Peyer's patch (tissue), 4 donors: ENCODE measurements at places on chromosomes 5 and 9. TPM values are rescaled to one million over a fixed set of nuclear protein-coding genes. Genes with fewer than 3 reads are reported as not detected.

ANKHD1 gene
- total RNA-seq: 214 TPM

USP20 gene
- 36.3 TPM for total RNA-seq

CENPP gene
- 51.2 TPM for total RNA-seq

HAVCR2 gene
- 0.53 TPM for total RNA-seq

SPOUT1 gene
- 33.5 TPM for total RNA-seq

RAD17 gene
- total RNA-seq: 47.0 TPM

IFNE gene
- 5.3 TPM for total RNA-seq

POU5F2 gene
- total RNA-seq: 8.3 TPM

EFCAB9 gene
- total RNA-seq: not detected

ELOVL7 gene
- 34.3 TPM for total RNA-seq

SLC35D2 gene
- 79.1 TPM for total RNA-seq

WNT8A gene
- total RNA-seq: not detected

SPATA31A3 gene
- not detected for total RNA-seq

CAMK4 gene
- 7.2 TPM for total RNA-seq

PCDHGB4 gene
- total RNA-seq: 1.1 TPM

LCN9 gene
- not detected for total RNA-seq

PIP5KL1 gene
- total RNA-seq: 2.5 TPM

TRIM36 gene
- total RNA-seq: 27.2 TPM

LCN12 gene
- total RNA-seq: 8.7 TPM

GLE1 gene
- 27.0 TPM for total RNA-seq

ROPN1L gene
- 1.7 TPM for total RNA-seq

RAPGEF1 gene
- total RNA-seq: 51.7 TPM

LECT2 gene
- total RNA-seq: not detected

PCDHA4 gene
- total RNA-seq: not detected

GPR151 gene
- not detected for total RNA-seq

PGGT1B gene
- 12.8 TPM for total RNA-seq

SOX30 gene
- 0.66 TPM for total RNA-seq

CD72 gene
- 62.7 TPM for total RNA-seq

PFDN1 gene
- total RNA-seq: 90.6 TPM

GPRIN1 gene
- 1.9 TPM for total RNA-seq

C9orf50 gene
- not detected for total RNA-seq

SLC9A3 gene
- 320 TPM for total RNA-seq

PCDHB16 gene
- not detected for total RNA-seq

ADGRD2 gene
- total RNA-seq: not detected

CARTPT gene
- not detected for total RNA-seq

SLC34A1 gene
- not detected for total RNA-seq

TTC23L gene
- total RNA-seq: not detected
